ENCODE measurements at places on chromosomes 16 and 17.

DNA sequence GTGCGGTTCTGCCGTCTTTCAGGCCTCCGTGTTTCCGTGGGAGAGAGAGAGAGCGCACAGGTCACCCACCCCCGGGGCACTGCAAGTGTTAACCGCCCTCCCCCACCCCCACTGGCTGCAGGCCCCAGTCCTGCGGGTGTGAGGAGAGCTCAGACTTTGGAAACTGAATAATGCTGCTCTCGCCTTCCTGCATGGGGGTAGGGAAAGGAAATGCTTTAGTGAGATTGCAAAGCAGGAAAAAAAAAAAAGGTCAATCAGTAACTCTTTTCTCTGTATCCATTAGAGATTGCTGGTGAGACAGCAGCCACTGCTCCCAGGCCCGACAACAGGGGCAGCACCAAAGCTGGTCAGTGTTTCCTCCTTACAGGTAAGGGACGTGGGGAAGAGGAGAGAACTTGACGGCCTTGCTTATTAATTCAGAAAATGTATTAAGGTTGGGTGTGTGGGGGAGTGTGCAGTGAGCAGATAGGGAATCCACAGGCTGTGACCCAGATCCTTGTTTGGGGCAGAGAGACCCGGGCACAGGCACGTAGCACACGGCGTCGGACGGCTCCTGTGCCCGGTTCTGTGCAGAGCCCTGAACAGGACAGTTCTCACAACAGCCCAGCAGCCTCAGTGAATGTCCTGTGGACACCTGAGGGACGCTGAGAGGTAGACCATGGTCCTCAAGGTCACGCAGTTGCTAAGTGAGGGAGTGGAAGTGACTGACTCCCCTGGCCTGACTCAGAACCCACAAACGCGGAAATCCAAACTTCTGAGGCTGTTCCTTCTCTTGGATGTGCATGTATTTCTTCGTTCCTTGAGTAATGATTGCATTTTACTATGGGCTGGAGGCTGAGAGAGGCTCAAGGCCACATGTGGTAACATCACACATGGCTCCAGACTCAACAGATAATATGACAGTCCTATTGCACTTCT is 156.5 kb downstream of the FOXL1 start:
- no peak for DNase-seq

GRCh38 chr16:61580579-61580978 is 455.7 kb downstream of the CDH8 start:
- DNase-seq, result no peak

- no peak for DNase-seq
Observed at GRCh38 chr17:78107457-78107856, 21.1 kb downstream of the TMC6 start.

DNA sequence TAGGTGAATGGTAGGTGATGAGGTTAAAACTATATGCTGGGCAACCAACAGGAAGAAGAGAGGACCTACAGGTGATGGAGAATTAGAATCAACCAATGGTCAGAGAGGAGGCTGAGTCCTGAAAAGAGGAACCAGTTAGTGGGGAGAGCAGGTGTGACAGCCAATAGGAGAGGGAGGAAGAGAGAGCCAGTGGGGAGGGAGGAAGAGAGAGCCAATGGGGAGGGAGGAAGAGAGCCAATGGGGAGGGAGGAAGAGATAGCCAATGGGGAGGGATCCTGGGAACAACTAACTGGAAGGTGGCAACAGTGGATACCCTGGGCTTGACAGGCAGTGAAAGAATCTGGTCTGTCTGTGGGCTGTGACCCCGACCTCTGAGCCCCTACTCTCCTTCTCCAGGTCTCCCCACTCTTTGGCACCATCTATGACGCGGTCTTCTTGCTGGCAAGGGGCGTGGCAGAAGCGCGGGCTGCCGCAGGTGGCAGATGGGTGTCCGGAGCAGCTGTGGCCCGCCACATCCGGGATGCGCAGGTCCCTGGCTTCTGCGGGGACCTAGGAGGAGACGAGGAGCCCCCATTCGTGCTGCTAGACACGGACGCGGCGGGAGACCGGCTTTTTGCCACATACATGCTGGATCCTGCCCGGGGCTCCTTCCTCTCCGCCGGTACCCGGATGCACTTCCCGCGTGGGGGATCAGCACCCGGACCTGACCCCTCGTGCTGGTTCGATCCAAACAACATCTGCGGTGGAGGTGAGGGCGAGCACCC is 3.7 kb downstream of the GUCY2D start:
- DNase-seq, result no peak

- DNase-seq, result no peak
Observed at GRCh38 chr17:31156326-31156725, 61.5 kb downstream of the NF1 start.

DNA sequence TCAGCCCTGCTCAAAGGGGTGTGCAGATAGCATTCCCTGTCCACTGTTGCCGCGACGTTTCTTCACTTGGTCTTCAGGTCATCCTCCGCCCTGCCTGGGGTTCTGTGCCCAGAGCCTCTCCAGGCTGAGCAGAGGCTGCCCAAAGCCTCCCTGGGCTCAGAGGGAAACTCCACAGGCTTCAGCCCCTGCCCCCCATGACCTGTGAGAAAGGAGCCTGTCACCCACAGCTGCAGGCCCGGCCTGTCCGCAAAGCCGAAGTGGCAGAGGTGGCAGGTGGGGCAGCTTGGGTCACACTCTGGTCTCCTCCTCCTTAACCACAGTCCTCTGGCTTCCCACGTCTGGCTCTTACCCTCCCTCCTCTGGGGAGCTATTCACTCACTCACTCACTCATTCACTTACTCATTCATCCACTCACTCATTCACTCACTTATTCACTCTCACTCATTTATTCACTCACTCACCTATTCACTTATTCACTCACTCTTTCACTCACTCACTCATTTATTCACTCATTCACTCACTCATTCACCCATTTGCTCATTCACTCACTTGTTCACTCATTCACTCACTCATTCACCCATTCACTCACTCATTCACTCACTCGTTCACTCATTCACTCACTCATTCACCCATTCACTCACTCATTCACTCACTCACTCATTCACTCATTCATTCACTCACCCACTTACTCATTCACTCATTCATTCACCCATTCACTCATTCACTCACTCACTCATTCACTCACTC is 7.1 kb upstream of the CPSF4L start:
- no peak for DNase-seq

Measured in nephron progenitor cell (in vitro differentiated cells).